ENCODE measurements at places on chromosomes 12 and 14.

GRCh38 chr12:127770118-127770517 lies 496.9 kb upstream of the TMEM132C start:
- DNase-seq = no peak

DNA sequence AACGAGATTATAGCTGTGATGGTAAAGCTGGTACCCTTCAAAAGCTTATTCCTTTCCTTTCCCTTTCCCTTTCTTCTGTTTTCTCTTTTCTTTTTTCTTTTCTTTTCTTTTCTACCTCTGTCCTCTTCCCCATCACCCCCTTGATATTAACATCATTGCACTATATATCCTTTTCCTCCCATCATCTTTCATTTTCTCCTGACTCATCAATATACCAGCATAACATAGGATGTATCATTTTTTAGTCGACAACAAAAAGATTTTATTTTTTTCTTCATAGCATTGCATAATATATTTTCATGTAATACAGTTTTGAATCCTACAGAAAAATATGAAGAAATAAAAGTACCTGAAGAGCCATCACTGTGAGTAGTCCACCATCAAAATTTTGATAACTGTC lies 230.6 kb downstream of the RAD51B start:
- no peak for DNase-seq

DNA sequence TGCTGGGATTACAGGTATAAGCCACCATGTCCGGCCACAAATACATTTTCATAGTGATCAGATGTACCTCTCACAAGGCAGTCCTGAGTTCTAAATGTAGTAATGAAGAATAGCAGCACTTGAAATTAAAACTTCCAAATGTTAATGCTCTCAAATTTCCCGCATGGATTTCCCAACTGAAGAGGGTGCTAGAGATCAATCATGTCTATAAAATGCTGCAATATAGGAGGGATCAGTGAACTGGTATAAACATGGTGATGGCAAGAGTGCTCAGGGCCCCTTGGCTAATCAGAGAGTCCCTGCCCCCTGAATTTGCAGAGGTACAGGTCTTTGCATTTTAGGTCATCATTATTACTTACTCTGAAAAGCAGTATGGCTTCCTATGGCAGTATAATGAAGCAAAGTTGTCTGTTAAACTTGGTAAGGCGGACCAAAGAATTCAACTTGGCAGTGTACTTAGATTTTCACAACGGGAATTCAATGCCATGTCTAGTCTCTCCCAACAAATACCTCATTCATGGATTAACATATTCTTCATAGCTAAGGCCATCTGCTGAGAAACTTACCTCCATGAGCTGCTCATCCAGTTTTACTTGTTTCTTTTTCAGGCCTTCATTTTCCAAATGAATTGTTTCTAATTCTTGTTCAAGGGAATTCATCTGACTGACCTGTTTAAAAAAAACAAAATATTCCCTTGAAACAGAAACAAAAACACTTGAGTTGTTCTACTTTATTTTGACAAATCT lies 67.0 kb upstream of the SAV1 start:
- DNase-seq = no peak

- DNase-seq = no peak
These were observed 4.5 kb downstream of the DCN start for GRCh38 chr12:91178139-91178561.
